ENCODE measurements at places on chromosomes 1 and 21.
A peak's percentile ranks its signal among the peaks of the same experiment; 100 is the strongest.

- no peak for DNase-seq
Measured at GRCh38 chr1:209516771-209517680, 66.5 kb upstream of the CAMK1G start.

- DNase-seq, result peak; percentile 39
Measured at GRCh38 chr1:109399326-109399957, 1.7 kb upstream of the SORT1 start.

DNA sequence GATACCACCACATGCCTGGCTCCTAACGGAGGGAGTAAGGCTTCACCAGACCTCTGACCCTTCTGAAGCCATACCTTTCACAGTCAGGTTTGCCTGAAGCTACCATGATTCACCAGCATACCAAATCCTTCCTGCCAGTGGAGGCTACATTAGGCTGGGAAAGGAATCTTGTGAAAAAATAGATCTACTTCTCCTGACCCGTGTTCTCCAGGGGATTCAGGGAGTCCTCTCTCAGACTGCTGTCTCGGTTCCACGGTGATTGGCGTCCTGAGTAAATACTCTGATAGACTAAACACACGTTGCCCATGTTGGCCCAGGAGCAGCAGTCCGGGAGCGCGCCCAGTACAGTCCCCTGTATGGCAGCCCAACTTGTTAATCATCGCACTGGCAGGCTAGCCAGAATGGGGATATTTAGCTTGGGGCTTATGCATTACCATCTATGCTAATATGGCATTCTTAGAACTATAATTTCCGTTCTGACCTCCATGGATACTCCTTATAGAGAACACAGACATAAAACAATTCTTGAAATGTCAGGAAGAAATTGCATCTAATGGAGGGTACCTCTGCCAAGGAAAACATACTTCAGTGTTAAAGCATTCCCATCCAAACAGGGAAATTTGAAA, 173.2 kb downstream of the ROR1 start:
- no peak for DNase-seq

DNA sequence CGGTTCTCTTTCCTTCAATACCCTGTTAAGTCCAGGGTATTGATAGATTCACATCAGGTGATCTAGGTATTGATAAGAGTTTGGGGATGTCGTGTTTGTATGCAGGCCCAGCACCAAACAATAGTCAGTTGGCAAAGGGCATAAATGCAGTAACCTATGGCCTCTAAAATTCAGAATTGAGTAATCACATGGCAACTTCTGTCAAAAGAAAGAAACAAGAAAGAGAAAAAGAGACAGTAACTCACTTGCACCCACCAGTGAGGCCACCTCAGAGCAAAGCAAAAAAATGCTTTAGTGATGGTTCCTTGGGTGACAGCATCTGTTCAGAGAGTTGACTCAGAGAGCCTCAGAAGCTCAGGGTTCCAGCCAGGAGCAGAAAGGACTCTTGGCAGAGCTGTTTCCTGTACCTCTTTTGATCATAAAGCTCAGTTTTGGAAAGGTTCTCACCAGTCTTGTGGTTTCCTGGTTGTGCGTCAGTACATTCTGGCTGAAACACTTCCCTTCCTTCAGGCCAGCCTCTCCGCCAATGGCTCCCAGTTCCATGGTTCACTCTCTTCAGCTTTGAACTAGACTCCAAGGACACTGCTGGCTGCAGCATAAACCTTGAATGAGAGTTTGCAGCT, 70.1 kb upstream of the GORAB start:
- no peak for DNase-seq

GRCh38 chr21:44950351-44950750, 10.5 kb downstream of the SLX9 start:
- DNase-seq, result no peak

- DNase-seq, result no peak
Measured at GRCh38 chr1:86448670-86449069, 20.1 kb upstream of the CLCA1 start.

- DNase-seq, result no peak
Measured at GRCh38 chr1:162666006-162666645, 33.9 kb downstream of the DDR2 start.

- DNase-seq, result peak; percentile 80
Measured at GRCh38 chr1:163055531-163055930, 13.6 kb upstream of the RGS4 start.

GRCh38 chr1:46580140-46580903, 23.7 kb downstream of the MKNK1 start:
- no peak for DNase-seq

- DNase-seq, result no peak
Measured at GRCh38 chr1:111857194-111857651, 101.5 kb downstream of the DDX20 start.

GRCh38 chr1:215482079-215482478, 85.0 kb upstream of the KCTD3 start:
- no peak for DNase-seq

- no peak for DNase-seq
Measured at GRCh38 chr1:204341380-204341779, 18.3 kb downstream of the PLEKHA6 start.
